CD4-positive, alpha-beta T cell (primary cell): ENCODE measurements at places on chromosomes 4 and X. TPM values are rescaled to one million over a fixed set of nuclear protein-coding genes. Genes with fewer than 3 reads are reported as not detected.

- no peaks in the 10 kb centered on the region for H3K27me3 ChIP-seq
- no peaks in the 10 kb centered on the region for H3K36me3 ChIP-seq
- H3K4me1 ChIP-seq = no peaks in the 10 kb centered on the region
- H3K4me3 ChIP-seq = no peak overlapping the region
These were observed 10.5 kb upstream of the GLUD2 start for GRCh38 chrX:121036951-121037350.

DNA sequence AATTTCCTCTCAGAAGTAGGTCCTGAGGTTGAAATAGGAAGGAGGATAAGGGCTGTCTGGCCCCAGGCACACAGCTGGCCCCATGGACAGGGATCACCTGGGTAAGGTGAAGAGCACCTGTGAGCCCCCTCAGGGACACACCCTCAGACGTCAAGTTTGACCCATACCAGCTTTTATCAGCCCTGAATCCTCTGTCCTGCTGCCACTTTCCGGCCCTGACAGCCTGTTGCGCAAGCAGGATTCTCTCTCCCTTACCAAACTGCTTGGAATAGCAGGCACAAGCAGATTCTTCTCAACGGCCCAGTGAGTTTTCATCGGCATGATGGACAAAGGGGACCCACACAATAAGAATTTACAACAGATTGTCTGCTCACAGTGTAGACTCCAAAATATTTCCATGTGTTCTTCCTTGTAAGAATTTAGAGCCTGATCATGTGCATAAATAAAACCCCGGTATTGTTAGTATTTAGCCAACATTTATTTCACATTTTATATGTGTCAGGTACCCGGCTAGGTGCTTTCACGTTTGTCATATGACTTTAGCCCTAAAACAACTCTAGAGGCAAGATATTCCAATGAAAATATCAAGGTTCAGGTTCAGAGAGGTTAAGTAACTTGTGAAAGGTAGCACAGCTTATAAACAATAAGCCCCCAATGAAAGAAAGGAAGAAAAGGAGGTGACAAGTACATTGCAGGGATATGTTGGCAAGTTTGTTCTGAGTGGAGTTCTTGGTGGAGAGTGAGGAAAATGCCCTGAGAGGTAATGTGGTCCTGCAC is 107.2 kb upstream of the KIT start:
- no peaks in the 10 kb centered on the region for H3K27me3 ChIP-seq
- no peaks in the 10 kb centered on the region for H3K4me1 ChIP-seq
- H3K4me3 ChIP-seq = no peak overlapping the region

DNA sequence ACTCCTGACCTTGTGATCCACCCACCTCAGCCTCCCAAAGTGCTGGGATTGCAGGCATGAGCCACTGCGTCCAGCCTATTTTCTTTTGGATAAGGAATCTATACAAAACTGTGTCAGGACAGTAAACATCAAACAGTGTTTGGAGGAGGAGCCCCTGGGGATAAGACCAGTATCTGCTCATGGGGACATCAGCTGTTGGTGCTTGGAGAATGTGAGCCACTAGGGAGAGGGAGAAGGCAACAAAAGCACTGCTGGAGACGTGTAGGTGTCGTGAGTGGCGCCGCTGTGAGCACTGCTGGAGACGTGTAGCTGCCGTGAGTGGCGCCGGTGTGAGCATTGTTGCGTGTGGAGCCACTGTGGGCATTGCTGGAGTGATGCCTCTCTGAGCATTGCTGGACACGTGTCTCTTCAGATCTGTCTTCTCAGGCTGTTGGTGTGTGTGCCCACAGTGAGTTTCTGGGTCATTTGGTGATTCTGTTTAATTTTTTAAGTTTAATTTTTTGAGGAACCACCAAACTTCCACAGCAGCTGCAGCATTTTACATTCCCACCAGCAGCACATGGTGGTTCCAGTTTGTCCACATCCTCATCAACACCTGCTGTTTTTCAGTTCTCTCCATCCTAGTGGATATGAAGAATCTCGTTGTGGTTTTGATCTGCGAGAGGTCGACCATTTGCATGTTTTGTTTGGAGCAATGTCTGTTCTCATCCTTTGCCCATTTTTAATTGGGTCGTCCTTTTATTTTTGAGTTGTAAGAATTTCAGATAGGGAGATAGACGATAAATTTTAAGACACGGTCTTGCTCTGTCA is 19.0 kb downstream of the DGKQ start:
- DNase-seq = no peak
- H3K27ac ChIP-seq = no peak overlapping the region
- no peaks in the 10 kb centered on the region for H3K27me3 ChIP-seq
- H3K36me3 ChIP-seq = peaks cover 5% of the 10 kb centered on the region
- H3K4me3 ChIP-seq = no peak overlapping the region

- no peaks in the 10 kb centered on the region for H3K4me1 ChIP-seq
- no peak overlapping the region for H3K4me3 ChIP-seq
- DNase-seq = no peak
- no peaks in the 10 kb centered on the region for H3K27me3 ChIP-seq
These were observed 30.6 kb upstream of the ETNPPL start for GRCh38 chr4:108793415-108793814.

DNA sequence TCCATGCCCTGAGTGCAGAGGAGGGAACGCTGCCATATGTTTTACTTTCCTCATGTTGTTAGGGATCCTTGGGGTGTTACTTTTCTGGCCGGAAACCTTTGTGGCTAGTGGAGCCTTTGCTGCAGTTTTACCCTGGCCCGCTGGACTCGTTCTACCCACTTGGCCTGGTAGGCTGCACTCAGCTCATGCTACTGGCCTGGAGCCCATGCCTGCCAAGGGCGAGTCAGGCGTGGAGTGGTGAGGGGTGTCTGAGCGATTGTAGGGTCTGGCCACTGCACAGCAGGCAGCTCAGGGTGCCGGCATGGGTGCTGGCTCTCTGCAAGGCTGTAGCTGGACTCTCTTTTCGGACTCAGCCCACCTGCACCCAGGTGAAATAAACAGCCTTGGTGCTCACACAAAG is 41.4 kb upstream of the IL9R start:
- H3K27ac ChIP-seq = no peak overlapping the region
- DNase-seq = no peak
- H3K4me3 ChIP-seq = no peak overlapping the region
- no peaks in the 10 kb centered on the region for H3K27me3 ChIP-seq

GRCh38 chr4:101221294-101221693 is 126.0 kb downstream of the PPP3CA start:
- H3K27me3 ChIP-seq = no peaks in the 10 kb centered on the region
- DNase-seq = no peak
- no peaks in the 10 kb centered on the region for H3K4me1 ChIP-seq
- H3K36me3 ChIP-seq = no peaks in the 10 kb centered on the region
- no peak overlapping the region for H3K4me3 ChIP-seq
- H3K27ac ChIP-seq = no peak overlapping the region

- H3K4me1 ChIP-seq = no peaks in the 10 kb centered on the region
- H3K27me3 ChIP-seq = no peaks in the 10 kb centered on the region
- H3K36me3 ChIP-seq = no peaks in the 10 kb centered on the region
- H3K4me3 ChIP-seq = no peak overlapping the region
- DNase-seq = no peak
These were observed 356.0 kb downstream of the ADAM29 start for GRCh38 chr4:175273995-175274753.

GRCh38 chr4:6331018-6331417 is 61.4 kb downstream of the WFS1 start:
- H3K27me3 ChIP-seq = peaks cover 7% of the 10 kb centered on the region
- peaks cover 9% of the 10 kb centered on the region for H3K4me1 ChIP-seq
- no peak overlapping the region for H3K27ac ChIP-seq
- no peak for DNase-seq

DNA sequence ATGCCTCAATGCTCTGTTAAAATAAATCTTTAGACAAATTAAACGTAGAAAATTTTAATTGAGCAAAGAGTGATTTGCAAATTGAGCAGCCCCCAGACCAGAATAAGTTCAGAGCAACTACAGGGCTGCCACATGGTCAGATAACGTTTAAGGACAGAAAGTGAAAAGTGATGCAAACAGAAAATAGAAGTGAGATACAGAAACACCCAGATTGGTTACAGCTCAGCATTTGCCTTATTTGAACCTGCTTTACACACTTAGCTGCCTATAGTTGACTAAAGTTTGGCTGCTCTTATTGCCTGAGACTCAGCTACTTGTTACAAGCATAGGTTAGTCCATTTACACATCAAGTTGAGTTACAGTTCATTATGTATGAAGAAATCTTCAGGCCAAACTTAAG is 1800.8 kb upstream of the PCDH10 start:
- no peaks in the 10 kb centered on the region for H3K27me3 ChIP-seq
- H3K27ac ChIP-seq = no peak overlapping the region
- no peak overlapping the region for H3K4me3 ChIP-seq
- H3K36me3 ChIP-seq = no peaks in the 10 kb centered on the region
- DNase-seq = no peak

The GABRE gene
- total RNA-seq = not detected

The TCEAL7 gene
- total RNA-seq = not detected
